ENCODE measurements at places on chromosomes 6 and 20.

DNA sequence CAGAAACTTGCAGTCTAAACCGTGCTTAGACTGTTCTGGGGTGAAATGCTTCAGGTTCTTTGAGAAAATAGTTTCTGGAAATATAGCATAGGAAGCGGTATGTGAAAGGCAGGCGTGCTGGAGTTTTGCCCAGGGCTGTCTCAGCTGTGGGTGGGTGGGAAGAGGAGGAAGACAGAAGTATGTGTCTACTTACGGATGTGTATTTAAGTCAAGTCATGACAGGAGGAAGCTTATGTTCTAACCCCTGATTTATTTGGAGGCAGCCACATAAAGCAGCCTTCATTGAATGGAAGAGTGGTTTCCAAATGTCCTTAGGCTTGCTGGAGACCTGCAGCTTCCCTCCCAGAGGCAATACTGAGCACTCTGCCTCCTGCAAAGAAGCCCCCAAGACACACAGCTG, 345.8 kb upstream of the PRND start:
- no peak for DNase-seq

DNA sequence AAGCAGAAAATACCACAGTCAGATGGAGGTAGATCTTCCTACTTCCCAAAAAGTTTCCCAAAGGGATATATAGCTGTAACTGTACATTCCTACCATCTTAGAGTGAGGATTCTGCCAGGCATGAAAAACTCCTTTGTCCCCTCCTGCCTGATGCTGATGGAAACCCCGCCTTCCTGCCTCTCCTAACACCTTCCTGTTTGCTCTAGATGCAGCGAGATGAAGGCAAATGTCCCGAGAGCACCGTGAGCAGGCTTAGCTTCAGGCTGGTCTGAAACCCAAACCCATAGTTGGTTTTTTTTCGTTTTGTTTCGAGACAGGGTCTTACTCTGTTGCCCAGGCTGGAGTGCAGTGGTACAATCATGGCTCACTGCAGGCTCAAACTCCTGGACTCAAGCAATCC, 55.6 kb downstream of the MYB start:
- no peak for DNase-seq

- DNase-seq: no peak
These were observed 485.6 kb upstream of the SULF2 start for GRCh38 chr20:48270885-48271284.

- no peak for DNase-seq
These were observed 13.6 kb upstream of the CALHM6 start for GRCh38 chr6:116447496-116448011.

GRCh38 chr6:89775150-89775549, 44.4 kb downstream of the MDN1 start:
- no peak for DNase-seq

DNA sequence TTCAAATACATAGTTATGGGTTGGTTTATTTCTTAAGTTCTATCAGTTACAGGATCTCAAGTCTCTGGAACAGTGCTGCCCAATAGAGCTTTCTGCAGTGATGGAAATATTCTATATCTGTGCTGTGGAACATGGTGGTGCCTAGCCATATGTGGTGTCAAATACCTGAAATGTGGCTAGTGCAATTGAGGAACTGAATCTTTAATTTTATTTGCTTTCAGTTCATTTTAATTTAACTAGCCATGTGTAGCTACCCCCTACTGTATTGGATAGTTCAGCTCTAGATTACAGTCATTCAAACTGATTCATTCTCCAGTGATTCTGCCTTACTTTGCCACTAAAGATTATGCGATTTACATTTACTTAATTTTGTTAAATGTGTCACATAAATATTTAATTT, 503.2 kb downstream of the CDKAL1 start:
- no peak for DNase-seq

DNA sequence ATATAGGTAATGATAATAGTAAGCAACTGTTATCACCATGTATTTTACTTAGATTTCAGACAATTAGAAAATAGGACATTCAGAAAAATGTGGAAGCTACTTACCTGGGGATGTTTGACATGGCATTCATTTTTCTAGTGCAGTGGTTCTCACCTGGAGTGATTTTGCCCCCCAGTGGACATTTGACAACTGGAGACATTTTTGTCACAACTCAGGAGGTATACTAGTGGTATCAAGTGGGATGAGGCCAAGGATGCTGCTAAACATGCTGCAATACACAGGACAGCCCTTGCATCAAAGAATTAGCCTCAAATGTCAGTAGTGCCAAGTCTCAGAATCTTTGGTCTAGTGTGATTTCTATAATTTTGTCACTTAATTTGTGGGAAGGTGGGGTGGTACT, 36.1 kb downstream of the NUS1 start:
- no peak for DNase-seq

- DNase-seq: no peak
These were observed 142.1 kb downstream of the TAF4 start for GRCh38 chr20:61923371-61924166.

- no peak for DNase-seq
These were observed 395.7 kb downstream of the ZFAND3 start for GRCh38 chr6:38215225-38215624.

GRCh38 chr20:4411744-4412143, 310.0 kb upstream of the PRND start:
- DNase-seq: no peak

- no peak for DNase-seq
These were observed 4.8 kb downstream of the SOX18 start for GRCh38 chr20:64044484-64045247.

GRCh38 chr20:24458436-24458835, 11.0 kb upstream of the SYNDIG1 start:
- DNase-seq: no peak

- no peak for DNase-seq
These were observed 18.0 kb upstream of the CDK5RAP1 start for GRCh38 chr20:33419140-33419974.

DNA sequence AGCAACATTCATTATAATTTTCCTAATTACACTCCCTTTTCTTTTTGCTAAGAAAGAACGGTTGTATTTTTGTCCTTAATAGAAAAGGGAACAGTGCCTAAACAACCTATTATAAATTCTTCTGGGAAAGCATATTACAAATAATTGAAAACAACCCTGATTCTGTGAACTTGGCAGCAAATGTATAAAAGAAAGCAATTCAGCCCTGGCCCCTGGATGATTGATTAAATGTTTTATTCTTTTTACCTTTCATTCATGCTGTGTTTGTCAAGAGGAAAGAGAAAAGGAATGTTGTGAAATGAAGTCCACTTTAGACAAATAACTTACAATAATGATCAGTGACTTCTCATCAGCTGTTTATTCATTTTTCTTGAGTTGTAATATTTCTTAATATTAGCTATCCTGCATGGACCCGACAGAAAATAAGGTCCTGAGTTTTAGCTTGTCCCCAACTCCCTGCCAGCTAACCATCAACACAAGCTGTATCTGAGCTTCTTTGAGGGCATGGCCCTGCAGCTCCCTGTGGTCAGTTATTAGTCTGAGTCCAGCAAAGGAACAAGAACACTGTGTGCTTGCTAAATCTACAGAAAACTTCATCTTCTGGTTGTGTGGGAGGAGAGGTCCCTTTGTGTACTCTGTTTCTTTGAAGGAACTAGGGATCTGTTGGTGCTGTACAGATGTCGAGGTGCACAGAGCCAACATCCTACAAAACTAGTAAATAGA, 248.2 kb downstream of the LAMA2 start:
- no peak for DNase-seq

Data from stimulated activated CD8-positive, alpha-beta memory T cell treated with anti-CD3 and anti-CD28 coated beads, Interleukin-2, amount 100 ng/mL, for 1 hour (primary cell).